ENCODE measurements at places on chromosomes 5 and 9. TPM values are rescaled to one million over a fixed set of nuclear protein-coding genes. Genes with fewer than 3 reads are reported as not detected.

DEPDC1B gene
- total RNA-seq: 117 TPM

PRRC1 gene
- total RNA-seq: 59.8 TPM

C9orf152 gene
- 44.4 TPM for total RNA-seq

GPR151 gene
- not detected for total RNA-seq

CAVIN4 gene
- 0.26 TPM for total RNA-seq

DAB2 gene
- 55.2 TPM for total RNA-seq

GAS1 gene
- total RNA-seq: 11.5 TPM

SLC6A18 gene
- not detected for total RNA-seq
